ENCODE measurements at places on chromosomes 6 and 20. TPM values are rescaled to one million over a fixed set of nuclear protein-coding genes. Genes with fewer than 3 reads are reported as not detected.

PTPRK gene
- total RNA-seq, result 59.6 TPM

SLC35D3 gene
- total RNA-seq, result not detected

LRRC1 gene
- total RNA-seq, result 8.8 TPM

GRM1 gene
- total RNA-seq, result 0.07 TPM

EFCAB8 gene
- total RNA-seq, result 0.33 TPM

VSTM2L gene
- 2.1 TPM for total RNA-seq

DLK2 gene
- 0.20 TPM for total RNA-seq

LRRN4 gene
- total RNA-seq, result 0.07 TPM

SLCO4A1 gene
- 0.30 TPM for total RNA-seq

SIGLEC1 gene
- total RNA-seq, result not detected

C6orf58 gene
- not detected for total RNA-seq

TFAP2A gene
- 1.3 TPM for total RNA-seq

ZNF391 gene
- 1.6 TPM for total RNA-seq

OR12D1 gene
- not detected for total RNA-seq

AIF1 gene
- not detected for total RNA-seq

ZSCAN12 gene
- total RNA-seq, result 5.8 TPM

HLA-DMB gene
- total RNA-seq, result 0.07 TPM

GTSF1L gene
- total RNA-seq, result not detected

CD93 gene
- 1.6 TPM for total RNA-seq

ASXL1 gene
- total RNA-seq, result 44.0 TPM

HNF4A gene
- not detected for total RNA-seq
